ENCODE measurements at places on chromosomes 7 and 10.

DNA sequence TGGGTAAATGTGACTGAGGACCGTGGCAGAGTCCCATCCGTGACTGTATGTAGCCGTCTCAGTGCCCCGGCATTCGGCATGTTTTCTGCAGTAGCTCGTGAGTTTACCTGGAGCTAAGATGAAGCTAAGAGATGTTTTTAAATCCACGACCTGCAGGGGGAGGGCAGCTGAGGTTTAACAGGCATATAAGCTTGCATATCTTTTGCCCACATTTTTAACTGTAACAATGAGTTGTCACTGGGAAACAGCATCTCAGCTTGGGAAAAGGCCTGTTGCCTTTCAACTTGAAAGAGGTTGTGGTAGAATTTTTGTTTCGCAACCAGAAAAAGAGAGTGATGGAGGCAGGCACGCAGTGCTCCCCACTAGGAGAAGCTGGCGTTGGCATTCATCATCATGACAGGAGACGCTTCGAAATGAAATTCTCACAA, 77.7 kb downstream of the CELF2 start:
- DNase-seq = no peak

GRCh38 chr10:102375250-102375649, 20.3 kb upstream of the NFKB2 start:
- no peak for DNase-seq

DNA sequence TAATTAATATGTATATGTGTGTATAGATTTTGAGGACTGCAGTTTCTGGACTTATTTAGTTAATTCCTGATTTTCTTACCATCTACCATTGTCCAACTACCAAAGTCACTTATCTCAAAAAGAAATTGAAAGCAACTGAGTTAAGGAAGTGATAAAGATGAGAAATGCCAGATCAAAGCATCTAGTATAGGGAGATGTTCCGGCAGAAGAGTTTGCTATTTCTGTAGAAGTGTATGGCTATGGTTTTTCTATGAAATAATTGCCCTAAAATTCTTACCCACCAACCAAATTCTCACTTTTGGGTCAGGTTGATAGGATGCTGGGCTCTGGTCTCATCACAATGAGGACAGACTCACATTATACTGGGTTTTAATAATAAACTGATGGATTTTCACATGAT, 64.0 kb upstream of the RAB11FIP2 start:
- no peak for DNase-seq

DNA sequence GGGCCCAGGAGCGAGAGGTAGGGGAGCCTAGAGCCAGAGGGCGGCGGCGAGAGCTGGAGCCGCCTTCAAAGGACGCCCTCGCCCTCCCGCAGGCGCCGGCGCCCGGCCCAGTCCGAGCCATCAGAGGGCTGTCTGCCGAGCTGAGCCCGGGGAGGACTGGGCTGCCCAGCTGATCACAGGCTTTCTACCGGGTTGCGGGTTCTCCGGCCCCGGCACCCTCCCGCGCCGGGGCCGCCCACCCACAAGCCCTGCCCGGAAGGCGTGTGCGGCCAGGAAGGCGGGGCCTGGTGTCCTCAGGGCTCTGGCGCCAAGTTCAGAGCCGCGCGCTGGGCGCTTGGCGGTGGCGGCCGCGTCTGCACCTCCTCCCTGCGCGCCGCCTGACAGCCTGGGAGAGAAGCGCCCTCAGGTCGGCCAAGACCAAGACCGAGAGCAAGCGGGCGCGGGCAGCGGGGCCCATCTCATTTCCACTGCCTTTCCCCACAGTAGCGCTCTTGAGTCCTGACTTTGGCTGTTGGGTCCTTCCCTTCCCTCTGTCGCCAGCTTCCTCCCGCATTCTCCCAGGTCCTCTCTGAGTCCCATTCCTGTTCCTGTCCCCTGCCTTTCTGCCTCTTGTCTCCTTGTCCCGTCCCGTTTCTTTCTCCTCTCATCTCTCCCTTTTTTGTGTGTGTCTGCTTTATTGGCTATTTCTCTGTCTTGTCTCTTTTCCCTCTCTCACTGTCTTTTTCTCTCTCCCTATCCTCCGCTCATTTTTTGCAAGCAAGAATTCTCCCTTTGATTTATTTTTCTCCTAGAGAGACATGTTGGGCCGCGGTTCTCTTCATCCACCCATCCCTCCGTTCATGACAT, 60.6 kb upstream of the MSMB start:
- DNase-seq = peak; percentile 27

- DNase-seq = no peak
These were observed 167.7 kb downstream of the MAGI2 start for GRCh38 chr7:79285756-79286155.

- no peak for DNase-seq
These were observed 4.3 kb upstream of the GPNMB start for GRCh38 chr7:23242321-23242720.

DNA sequence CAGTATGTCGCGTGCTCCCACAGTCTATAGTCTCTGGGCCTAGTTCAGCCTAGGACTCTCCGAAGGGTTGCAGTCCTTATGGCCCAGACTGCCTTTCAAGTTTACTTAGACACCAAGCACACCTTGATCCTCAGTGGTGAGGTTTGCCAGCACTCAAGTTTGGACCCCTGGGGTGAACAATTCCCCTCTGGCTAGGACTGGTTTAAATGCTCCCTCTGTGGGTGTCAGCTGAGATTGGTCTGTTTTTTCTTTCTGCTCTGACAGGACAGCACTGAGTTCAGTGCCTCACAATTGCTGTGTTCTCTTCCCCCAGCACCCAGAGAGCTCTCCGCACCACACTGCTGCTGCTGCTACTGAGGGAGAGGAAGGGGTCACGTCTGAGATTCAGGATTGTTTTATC, 31.9 kb upstream of the AGR3 start:
- DNase-seq = no peak

DNA sequence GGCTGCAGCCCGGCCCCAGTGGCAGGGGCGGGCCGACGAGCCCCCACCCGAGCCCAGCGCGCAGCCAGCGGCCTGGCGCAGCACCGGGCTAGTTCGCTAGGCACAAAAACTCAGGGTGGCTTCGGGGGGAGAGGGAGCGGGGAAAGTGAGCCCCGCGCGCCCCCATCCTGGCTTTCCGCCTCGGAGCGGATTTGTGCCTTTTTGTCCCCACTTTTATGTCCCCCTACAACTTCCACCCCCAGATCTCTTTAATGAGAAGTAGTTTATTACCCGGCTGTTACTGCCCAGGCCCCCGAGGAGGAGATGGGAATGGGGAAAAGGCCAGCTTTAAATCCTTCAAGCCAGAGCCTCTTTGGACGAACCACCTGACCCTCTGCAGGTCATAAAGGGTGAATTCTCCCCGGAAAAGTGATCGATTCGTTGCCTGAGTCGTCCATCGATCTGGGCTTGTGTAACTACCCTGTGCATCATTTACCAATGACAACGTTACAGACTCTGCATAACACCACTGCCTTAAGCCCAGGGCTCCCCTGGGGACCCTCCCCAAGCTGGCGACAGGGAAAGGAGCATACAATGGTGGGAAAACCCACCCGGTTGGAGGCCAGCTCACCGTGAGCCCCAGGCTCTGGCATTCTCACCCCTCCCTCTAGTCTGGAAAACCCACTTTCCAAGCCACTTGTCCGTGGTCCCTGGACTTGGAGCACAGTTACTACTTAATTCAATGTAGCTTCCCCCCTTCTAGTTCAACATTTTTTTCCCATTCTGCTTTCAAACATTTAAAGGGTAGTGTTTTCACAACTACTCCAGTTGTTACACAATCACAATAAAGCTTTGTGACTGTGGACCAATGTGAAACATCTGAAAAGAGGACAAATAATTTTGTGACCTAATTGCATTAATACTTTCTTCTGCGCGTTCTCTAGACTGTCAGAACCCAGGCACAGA, 748 bp upstream of the SH3PXD2A start:
- DNase-seq = no peak

Data from substantia nigra (tissue), 51 donors.